ENCODE measurements at places on chromosomes 6 and 20. TPM values are rescaled to one million over a fixed set of nuclear protein-coding genes. Genes with fewer than 3 reads are reported as not detected.
A peak's percentile ranks its signal among the peaks of the same experiment; 100 is the strongest.

GRCh38 chr6:115594891-115595290 lies 465.8 kb downstream of the FRK start:
- ATAC-seq = peak; percentile 33

GRCh38 chr6:77778527-77778926 lies 125.7 kb downstream of the MEI4 start:
- no peak for ATAC-seq

GRCh38 chr6:43582911-43583310 lies 6.9 kb downstream of the POLH start:
- no peak for ATAC-seq

DNA sequence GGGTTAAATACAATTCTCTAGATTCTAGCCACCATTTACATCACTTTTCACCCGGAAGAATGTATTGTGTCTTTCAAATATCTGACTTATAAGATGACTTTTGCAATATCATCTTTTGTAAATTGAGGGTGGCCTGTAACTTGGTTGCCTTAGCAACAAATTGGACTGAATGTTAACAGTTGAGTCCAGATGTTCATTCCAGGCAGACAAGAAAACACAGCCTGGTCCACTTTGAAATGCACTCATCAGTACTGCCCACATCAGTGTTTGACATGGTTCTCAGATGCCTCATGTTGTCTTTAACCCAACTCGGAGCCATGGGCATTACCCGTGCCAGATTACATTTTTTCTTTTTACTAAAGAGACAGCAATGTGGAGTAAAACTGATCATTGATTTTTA lies 781.6 kb upstream of the CHD6 start:
- no peak for ATAC-seq

DNA sequence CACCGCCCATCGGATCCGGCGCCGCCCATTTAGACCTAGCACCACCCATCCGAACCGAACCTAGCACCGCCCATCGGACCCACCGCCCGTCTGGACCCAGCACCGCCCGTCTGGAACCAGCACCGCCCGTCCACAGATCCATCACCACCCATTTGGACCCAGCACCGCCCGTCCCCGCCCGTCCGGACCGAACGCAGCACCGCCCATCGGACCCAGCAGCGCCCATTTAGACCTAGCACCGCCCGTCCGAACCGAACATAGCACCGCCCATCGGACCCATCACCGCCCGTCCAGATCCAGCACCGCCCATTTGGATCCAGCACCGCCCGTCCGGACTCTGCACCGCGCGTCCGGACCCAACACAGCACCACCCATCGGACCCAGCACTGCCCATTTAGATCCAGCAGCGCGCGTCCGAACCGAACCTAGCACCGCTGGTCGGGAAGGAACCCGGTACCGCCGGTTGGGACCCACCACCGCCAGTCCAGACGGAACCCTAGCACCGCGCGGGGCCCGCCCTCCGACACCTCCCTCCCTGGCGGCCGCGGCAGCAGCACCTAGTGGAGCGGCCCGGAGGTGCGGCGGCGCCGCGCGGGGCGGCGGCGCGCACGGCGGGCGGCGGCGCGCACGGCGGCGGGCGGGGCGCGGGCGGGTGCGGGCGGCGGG lies 348 bp upstream of the AFDN start:
- peak; percentile 70 for ATAC-seq

DNA sequence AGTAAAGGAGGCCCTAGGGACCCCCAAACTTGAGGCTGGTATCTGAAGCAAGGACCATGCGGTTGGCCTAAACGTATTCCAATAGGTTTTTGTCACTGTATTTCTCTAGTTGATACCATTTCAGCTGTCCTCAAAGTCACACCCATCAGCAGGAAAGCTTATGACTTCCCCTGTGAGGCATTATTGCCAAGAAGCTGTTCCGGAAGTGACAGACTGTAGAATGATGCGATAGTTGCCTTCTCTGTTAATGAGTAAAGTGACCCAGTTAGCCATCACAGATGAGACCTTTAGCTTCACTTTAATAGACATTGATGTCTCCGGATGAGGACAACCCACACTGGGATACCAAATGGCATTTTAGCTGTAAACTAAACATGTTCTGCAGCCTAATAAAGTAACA lies 147.9 kb downstream of the RNGTT start:
- ATAC-seq = peak; percentile 45

GRCh38 chr6:150878347-150879213 lies 13.1 kb downstream of the MTHFD1L start:
- no peak for ATAC-seq

DNA sequence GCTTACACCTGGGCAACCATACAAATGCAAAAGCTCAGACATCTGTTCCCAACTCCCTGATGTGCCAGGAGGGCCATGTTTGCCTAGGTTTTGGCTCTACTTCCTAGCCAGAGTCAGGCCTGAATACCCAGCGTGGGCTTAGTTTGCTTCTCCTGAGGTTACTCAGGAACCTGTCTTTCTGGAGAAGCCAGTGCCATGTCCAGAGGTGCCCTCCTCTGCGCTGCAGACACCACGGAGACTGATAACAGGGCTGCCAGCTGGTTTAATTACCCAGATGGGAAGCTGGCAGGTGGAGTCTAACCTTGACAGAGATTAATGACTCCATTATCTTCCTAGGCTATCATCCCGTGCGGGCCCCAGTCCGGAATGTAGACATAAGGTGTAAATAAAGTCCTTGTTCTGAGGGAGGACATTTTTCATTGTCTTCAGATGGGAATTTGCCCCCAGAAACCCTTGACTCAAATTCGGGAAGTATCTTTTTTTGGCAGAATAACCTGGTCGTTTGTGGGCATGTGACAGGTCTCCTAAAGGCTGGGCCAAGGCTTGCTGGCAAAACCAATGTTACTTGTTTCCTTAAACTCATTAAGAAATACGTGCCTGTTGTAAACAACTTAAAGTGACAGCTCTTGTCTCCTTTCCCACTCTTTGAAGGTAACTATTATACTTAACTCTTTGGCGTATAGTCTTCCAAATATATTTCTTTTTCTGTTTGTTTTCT lies 29.2 kb upstream of the ZNFX1 start:
- ATAC-seq = no peak

DNA sequence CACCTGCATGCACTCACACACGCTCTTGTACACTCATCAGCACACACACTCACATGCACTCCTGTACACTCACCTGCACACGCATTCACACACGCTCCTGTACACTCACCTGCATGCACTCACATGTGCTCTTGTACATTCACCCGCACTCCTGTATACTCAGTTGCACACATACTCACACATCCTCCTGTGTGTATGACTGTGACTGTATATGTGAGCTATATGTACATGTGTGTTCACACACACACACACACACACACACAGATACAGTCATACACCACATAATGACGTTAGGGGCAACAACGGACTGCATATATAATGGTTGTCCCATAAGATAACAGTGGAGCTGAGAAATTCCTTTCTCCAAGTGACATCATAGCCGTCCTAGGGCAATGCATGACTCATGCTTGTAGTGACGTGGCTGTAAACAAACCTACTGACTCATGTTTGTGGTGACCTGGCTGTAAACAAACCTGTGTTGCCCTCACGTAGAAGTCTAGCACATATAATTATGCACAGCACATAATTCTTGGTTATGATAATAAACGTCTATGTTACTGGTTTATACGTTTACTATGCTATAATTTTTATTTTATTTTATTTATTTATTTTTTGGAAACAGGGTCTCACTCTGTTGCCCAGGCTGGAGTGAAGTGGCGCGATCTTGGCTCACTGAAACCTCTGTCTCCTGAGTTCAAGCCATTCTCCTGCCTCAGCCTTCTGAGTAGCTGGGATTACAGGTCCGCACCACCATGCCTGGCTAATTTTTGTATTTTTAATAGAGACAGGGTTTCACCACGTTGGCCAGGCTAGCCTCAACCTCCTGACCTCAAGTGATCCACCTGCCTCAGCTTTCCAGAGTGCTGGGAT lies 22.8 kb upstream of the TAF4 start:
- ATAC-seq = peak; percentile 78

- no peak for ATAC-seq
Measured at GRCh38 chr6:53279293-53279692, 69.5 kb downstream of the ELOVL5 start.

Gene DEF6
- 1.4 TPM for total RNA-seq

Gene DNAH8
- total RNA-seq = 0.05 TPM

Gene HRH3
- total RNA-seq = 0.13 TPM

Gene HLA-DOA
- total RNA-seq = 3.0 TPM

Measured in motor neuron (in vitro differentiated cells).